HS-5 (cell line): ENCODE measurements at places on chromosomes 11 and 22.

DNA sequence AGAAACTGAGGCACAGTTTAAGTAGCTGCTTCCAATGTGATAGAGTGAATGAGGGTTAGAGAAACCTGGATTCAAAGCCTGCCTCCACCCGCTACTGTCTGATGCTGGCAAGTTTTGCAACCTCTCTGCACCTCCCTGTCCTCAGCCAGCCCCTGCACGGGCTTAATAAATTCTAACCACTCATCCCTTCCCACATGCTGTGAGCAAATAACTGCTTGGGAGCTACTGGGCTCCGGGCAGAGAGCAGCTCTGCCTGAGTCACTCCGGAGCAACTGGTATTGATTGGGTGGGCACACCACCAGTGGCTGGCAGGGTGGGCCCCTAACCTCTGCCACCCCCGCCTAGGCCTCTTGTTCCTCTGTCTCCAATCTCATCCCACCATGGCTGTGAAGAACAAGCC, 104.3 kb upstream of the SYT13 start:
- no peak for DNase-seq

DNA sequence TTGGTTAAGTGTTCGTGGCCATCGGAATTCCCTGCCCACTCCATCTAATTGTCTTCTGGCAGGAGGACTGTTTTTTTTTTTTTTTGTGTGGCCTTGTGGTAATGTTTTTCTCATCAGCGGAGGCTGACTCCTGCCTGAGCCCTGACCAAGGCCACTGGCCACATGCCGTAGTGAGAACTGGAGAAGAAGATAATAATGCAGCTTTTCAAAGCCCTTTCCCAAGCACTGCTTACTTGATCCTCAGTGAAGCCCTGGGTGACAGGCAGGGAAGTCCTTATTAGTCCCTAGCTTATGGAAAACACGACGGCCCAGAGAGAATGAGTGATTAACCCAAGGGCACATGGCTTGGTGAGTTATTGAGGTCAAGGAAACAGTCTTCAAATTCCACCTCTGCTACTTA, 71.2 kb downstream of the ADM start:
- DNase-seq: no peak

- DNase-seq: no peak
These were observed 64.7 kb downstream of the FCHSD2 start for GRCh38 chr11:73077454-73077853.

- DNase-seq: no peak
These were observed 10.6 kb downstream of the LTBP3 start for GRCh38 chr11:65547446-65548125.

GRCh38 chr11:35073691-35074419, 65.1 kb upstream of the CD44 start:
- DNase-seq: peak; percentile 28

- no peak for DNase-seq
These were observed 122.3 kb upstream of the SNX19 start for GRCh38 chr11:131038597-131038996.

DNA sequence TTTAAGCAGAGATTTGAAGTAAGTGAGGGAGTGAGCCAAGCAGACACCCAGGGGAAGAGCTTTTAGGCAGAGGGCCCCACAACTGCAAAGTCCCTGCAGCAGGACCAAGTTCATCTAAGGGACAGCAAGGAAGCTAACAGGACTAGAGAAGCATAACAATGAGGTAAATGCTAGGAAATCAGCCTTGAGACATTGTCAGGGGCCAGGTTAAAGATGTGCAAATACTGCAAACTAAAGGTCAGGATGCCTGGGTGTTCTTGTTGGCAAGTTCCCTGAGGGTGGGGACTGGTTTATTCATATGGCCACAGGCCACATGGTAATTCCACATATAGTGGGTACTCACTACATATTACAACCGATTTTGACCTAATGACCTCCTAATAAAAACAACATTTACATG, 399.2 kb upstream of the NARS2 start:
- DNase-seq: no peak

- no peak for DNase-seq
These were observed 1235.2 kb downstream of the BRD1 start for GRCh38 chr22:48592488-48592887.

GRCh38 chr11:92304271-92304670, 79.7 kb downstream of the FAT3 start:
- no peak for DNase-seq

DNA sequence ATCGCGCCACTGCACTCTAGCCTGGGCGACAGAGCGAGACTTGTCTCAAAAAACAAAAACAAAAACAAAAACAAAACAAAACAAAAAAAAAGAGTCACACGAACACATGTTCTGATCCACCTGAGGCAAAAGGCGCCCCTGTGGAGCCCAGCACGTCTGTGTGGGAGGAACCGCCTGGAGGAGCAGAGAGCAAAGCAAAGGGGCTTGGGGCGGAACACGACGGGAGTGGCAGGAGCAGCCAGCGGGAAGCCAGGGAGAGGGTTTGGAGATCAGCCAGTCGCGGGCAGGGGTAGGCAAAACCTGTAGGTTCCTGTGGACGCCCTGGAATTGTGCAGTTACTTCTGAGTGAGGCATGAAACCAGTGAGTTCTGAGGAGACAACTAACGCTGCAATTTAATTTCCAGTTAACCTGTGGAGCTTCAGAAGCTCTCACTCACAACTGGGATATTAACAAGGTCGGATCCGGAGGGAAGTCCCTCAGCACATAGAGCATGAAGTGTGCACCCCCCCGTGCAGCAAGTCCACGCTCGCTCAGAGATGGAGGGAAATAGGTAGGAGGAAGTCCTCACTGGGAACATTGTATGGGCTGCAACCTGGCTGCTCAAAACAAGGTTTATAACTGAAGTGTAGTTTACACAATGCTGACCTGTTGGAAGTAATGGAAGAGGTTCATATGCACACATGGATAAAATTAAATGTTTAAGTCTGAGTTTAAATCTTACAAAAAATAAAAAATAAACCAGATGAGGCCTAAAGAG, 13.2 kb upstream of the USP18 start:
- no peak for DNase-seq

- no peak for DNase-seq
These were observed at the start of gene KLHL35 for GRCh38 chr11:75432911-75433321. Gene KLHL35, minus strand, starts transcription at chr11:75433203. Its CDS starts 2,574 bp downstream, at chr11:75430629.

- DNase-seq: no peak
These were observed 398.9 kb downstream of the ETS1 start for GRCh38 chr11:128188346-128189004.

DNA sequence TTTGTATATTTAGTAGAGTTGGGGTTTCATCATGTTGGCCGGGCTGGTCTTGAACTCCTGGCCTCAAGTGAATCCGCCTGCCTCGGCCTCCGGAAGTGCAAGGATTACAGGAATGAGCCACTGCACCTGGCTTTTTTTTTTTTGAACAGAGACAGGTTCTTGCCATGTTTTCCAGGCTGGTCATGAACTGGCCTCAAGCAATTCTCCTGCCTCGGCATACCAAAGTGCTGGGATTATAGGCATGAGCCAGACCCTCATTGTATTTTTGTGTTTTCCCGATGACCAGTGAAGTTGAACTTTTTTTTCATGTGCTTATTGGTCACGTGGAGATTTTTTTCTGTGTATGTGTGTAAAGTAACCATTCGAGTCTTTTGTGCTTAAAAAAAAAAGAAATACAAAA, 48.2 kb downstream of the KIAA1671 start:
- no peak for DNase-seq

DNA sequence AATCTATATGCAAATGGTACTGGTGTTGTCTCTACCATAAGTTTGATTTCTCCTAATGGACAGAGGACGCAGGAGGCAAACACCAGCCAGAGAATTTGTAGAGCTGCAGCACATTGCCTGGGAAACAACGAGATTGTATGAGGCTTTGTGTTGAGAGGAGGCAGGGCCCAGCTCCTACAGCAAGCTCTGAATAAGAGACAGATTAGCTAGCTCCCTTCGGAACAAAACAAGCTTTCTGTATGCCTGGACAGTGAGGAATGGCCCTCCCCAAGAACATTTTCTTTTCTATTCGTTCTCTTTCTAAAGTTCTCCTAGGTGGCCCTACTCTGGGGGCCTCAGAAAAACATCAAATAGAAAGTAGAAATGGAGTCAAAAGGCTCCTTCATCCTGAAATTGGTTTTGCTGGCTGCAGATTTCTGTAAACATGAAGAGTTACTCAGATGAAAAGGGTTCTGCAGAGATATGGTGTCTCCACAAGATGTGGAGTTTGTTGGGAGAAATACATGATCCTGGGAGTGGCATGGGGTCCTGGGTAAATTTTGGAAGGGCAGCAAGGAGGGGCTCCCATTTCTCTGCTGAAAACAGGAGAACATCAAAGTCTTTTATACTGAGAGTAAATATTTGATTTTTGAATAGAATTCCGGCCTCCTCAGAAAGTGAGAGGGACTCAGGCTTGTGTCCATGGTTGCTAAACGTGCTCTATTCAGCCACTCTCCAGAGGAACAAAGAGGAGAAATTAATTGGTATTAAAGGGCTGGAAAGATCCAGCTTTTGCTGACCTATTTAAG, 6.8 kb upstream of the HEPACAM start:
- DNase-seq: no peak

DNA sequence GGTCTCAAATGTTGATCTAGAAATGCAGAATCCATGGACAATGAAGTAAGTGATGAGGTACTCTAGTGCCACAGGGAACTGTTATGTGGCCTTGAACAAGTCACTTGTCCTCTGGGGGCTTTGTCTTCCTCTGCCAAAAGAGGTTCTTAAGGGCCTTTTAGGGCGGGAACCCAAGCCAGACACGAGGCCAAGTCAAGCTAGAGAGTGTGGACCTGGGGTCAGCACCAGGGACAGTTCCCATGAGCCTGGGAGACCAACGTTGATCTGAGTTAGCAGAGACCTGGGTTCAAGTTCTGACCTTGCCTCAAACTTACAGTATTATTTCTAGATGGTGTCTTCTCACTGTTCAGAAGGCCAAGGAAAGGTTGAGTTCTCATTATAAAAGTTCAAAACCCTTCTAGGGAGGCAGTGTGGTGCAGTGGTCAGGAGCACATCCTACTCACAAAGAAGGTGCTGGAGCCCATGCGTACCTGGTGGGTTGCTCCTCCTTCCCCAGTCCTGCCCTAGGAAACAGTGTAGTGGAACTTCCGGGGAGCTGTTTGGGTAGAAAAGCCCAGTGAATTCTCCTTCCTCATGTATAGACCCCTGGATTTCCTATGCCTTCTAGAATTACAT, 121.5 kb downstream of the CHST1 start:
- no peak for DNase-seq

GRCh38 chr22:28909375-28909774, 26.0 kb downstream of the ZNRF3 start:
- DNase-seq: no peak

DNA sequence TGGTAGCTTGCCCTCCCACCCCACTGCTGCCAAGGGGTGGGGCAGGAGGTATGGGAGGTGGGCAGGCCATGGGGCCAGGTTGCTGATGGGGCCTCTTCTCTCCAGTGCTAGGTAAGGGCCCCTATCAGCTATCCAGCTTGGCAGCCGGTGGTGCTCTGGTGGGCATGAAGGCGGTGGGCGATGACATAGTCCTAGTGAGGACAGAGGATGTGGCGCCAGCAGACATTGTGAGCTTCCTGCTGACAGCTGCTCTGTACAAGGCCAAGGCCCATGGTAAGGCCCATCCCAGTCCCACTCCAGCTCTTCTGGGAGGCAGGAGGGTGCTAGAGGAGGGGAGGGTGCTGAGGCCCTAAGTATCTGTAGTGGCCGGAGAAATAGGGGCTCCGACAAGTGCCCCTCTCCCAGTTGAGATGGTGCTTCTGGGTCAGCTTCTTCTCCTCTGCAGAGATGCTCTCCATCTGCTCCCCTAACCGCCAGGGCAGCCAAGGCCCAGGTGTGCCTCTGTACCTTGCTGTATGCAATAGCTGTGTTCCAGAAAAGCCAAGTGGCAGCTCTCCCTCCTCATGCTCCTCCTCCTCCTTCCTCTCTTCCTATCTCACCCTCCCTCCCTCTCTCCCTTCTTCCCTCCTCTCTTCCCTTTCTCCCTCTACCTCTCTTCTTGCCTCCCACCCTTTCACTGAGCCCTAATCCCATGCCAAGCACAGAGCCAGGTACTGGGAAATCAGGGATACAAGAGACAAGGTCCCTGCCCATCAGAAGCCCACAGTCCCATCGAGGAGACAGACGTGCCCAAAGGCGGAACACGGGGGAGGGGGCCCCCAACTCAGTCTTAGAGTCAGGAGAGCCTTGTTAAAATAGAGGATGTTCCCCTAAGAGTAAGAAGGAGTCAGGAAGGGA, 55.3 kb downstream of the OTOG start:
- no peak for DNase-seq

- no peak for DNase-seq
These were observed 13.7 kb downstream of the PACS1 start for GRCh38 chr11:66083767-66084166.

DNA sequence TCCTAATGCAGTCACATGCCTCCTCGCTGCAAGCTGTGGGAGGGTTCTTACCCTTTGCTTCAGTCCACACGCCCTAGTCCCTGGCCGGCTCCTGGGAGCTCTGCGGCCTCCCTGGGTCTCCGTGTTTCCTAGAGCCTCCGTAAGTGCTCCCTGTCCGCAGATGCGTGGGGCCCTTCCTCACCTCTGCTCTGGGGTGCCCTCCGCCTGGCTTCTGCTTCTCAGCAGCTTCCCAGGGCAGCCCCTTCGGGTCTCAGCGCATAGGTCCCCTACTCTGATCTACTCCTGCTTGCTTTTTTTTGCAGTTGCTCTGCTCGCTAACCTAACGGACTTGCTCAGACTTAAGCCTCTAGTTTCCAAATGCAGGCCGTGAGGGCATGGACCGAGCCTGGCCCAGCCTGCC, 22.4 kb downstream of the CAPN1 start:
- DNase-seq: no peak

DNA sequence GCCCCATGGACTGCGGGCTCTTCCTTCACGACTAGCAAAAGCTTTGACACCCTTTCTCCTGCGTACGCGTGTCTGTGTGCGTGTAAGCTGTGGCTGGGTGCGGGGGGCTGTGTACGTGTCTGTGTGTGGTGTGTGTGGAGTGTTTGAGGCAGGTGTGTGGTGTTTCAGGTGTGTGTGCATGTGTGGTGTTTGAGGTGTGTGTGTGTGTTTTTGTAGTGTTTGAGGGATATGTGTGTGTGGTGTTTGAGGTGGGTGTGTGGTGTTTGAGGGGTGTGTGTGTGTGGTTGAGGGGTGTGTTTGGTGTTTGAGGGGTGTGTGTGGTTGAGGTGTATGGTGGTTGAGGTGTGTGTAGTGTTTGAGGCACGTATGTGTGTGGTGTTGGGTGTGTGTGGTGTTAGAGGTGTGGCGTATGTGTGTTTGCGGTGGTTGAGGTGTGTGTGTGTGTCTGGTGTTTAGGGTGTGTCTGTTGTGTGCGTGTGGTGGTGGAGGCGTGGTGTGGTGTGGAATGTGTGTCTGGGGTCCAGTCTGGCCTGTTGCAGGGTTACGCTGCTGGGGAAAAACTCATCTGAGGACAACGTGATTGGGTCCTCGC, 687 bp upstream of the ARSA start:
- no peak for DNase-seq

- peak; percentile 79 for DNase-seq
These were observed 122.4 kb downstream of the WT1 start for GRCh38 chr11:32312865-32313403.

DNA sequence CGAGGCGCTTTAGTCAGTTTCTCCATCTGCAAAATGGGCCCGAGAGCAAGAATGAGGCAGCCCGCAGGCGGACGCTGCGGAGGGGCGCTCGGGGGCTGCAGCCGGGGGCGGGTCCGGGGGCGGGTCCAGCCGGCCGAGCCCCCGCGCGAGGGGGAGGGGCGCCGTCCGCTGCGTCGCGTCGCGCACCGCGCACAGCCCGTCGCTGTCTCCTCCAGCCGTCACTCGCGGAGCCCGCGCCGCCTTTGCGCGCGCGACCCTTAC, 282 bp downstream of the PC start:
- DNase-seq: no peak
